Activated CD4-positive, alpha-beta memory T cell treated with anti-CD3 and anti-CD28 coated beads, Interleukin-2, amount 10 ng/mL, durations not matched to agents 7 days and 5 days (primary cell): ENCODE measurements at places on chromosomes 2 and 18. TPM values are rescaled to one million over a fixed set of nuclear protein-coding genes. Genes with fewer than 3 reads are reported as not detected.

- no peaks in the 10 kb centered on the region for H3K4me1 ChIP-seq
- H3K36me3 ChIP-seq = no peaks in the 10 kb centered on the region
- DNase-seq = no peak
Observed at GRCh38 chr2:166487171-166487570, 6.9 kb downstream of the SCN7A start.

DNA sequence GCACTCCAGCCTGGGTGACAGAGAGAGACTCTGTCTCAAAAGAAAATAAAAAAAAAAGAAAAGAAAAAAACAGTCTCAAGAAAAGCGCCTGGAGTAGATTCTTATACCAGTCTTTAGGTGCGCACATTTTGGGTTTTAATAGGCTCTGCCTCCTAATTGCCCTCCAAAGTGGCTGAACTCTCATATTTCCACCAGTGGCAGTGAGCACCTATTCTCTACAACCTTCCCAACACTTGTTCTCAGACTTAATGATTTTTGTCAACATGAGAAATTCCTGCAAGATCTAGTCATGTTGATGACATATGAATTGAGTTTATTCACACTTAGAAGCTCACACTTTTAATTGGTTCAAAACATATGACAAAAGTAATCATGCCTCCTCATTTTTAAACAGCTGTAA lies 39.0 kb downstream of the PLB1 start:
- peaks cover 19% of the 10 kb centered on the region for H3K27me3 ChIP-seq
- no peak for DNase-seq
- no peak overlapping the region for H3K27ac ChIP-seq
- peaks cover 7% of the 10 kb centered on the region for H3K36me3 ChIP-seq
- no peak overlapping the region for H3K4me3 ChIP-seq

Gene ACVR1C
- total RNA-seq = 1.6 TPM

DNA sequence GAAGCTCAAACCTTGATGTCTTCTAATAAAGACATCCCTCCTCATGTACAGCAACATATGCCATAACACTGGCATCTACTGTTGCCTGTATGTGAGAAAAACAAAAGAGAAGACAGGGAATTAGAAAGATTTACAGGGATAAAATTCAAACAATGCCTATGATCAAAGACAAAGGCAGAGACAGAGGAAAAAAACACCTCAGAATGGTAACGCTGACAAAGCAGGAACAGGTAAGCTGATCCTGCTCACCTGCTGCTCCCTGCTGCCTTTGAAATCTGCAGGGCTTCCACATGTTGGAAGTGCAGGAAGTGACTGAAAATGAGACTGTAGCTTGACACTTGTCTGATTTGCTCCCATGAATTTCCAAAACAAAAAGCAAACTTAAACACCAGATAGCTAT lies 90.2 kb upstream of the DNAJC10 start:
- no peak for DNase-seq
- no peak overlapping the region for H3K4me3 ChIP-seq
- no peak overlapping the region for H3K27ac ChIP-seq
- H3K4me1 ChIP-seq = no peaks in the 10 kb centered on the region

GRCh38 chr2:9652898-9653479 lies 22.2 kb upstream of the YWHAQ start:
- H3K36me3 ChIP-seq = peaks cover 14% of the 10 kb centered on the region
- no peak overlapping the region for H3K4me3 ChIP-seq

DNA sequence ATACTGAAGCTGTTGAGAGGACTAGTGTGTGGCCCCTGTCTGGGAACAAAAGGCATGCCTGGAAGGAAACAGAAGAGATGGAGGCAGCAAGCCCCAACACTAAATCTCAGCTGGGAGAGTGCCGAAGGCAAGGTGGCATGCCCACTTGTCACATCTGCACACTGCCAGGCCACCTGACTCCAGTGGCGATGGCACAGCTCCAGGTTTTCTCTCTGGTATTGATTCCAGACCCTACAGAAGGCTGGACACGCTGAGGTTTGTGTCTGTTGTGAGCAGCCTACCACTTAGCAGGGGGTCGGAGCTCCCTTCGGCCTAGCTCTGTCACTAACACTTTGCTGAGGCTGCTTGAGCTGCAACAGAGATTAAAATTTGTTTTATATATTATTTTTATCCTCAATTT lies 307.3 kb downstream of the TDRD15 start:
- no peaks in the 10 kb centered on the region for H3K36me3 ChIP-seq
- no peaks in the 10 kb centered on the region for H3K27me3 ChIP-seq
- no peak overlapping the region for H3K4me3 ChIP-seq
- peaks cover 3% of the 10 kb centered on the region for H3K4me1 ChIP-seq
- no peak overlapping the region for H3K27ac ChIP-seq

DNA sequence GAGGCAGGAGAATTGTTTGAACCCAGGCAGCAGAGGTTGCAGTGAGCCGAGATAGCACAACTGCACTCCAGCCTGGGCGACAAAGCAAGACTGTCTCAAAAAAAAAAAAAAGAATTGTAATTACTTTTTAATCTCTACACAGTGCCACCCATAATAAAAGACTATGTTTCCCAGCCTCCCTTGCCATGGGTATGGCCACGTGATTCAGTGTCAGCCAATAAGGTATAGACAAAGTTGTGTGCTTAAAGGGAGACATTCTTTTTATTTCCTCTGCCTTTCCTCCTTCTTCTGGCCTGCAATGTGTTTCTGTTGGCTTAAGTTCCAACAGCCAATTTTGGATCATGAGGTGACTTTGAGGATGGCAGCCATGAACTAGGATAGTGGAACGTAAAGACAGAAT lies 406.9 kb downstream of the LNPK start:
- H3K4me1 ChIP-seq = no peaks in the 10 kb centered on the region
- H3K4me3 ChIP-seq = no peak overlapping the region
- no peaks in the 10 kb centered on the region for H3K27me3 ChIP-seq
- no peak overlapping the region for H3K27ac ChIP-seq

DNA sequence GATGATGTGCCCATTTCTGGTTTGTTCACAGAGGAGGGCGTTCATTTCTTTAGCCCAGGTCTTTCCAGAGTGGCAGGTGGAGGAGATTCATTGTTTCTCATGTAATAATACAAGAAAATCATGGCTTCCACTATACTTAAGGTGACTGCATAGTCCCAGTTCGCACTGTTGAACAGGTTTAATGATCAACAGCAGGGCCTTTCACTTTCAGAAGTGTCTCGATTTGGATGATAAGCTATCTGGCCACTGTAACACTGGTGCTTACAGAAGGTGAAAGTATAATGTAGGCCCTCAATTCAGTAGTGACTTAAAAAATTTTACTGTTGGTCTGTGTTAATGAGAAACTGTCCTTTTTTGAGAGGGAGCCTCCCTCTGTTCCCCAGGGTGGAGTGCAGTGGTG lies 1.4 kb downstream of the RMC1 start:
- H3K36me3 ChIP-seq = peaks cover 39% of the 10 kb centered on the region
- peak; percentile 26 for DNase-seq
- peak overlapping the region; percentile 79 for H3K27ac ChIP-seq
- H3K4me3 ChIP-seq = peak overlapping the region; percentile 86
- H3K27me3 ChIP-seq = no peaks in the 10 kb centered on the region

Gene MAP2
- total RNA-seq = not detected

GRCh38 chr2:168434146-168434545 lies 21.9 kb upstream of the CERS6 start:
- no peak overlapping the region for H3K4me3 ChIP-seq
- peaks cover 2% of the 10 kb centered on the region for H3K27me3 ChIP-seq
- H3K4me1 ChIP-seq = peaks cover 22% of the 10 kb centered on the region

GRCh38 chr2:233375490-233376314 lies 21.4 kb downstream of the DGKD start:
- no peak overlapping the region for H3K27ac ChIP-seq
- peaks cover 23% of the 10 kb centered on the region for H3K36me3 ChIP-seq
- no peaks in the 10 kb centered on the region for H3K27me3 ChIP-seq
- H3K4me1 ChIP-seq = peaks cover 7% of the 10 kb centered on the region

DNA sequence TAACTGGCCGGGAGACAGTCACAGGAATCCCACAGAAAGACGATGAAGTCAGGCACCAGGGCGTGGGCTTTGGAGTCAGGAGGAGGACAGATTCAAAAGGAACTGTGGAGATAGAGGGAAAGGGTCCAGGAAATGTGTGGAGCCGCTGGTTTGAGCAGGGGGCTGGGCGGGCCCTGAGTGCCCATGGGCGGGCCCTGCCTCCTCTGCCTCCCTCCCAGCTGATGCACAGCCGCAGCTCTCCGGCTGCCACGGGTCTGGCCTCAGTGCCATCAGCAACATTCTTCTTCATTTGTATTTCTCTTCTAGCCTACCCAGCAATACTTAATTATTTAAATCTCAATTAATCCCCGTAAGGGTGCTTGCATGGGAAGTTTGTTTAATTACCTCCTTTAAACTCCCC lies 432.3 kb downstream of the NBAS start:
- no peak overlapping the region for H3K4me3 ChIP-seq
- no peaks in the 10 kb centered on the region for H3K4me1 ChIP-seq
- H3K27ac ChIP-seq = no peak overlapping the region
- DNase-seq = no peak
- H3K36me3 ChIP-seq = no peaks in the 10 kb centered on the region

- no peak for DNase-seq
- H3K36me3 ChIP-seq = peaks cover 13% of the 10 kb centered on the region
- peaks cover 9% of the 10 kb centered on the region for H3K27me3 ChIP-seq
- H3K4me3 ChIP-seq = no peak overlapping the region
- no peaks in the 10 kb centered on the region for H3K4me1 ChIP-seq
Observed at GRCh38 chr2:74935975-74936391, 22.5 kb upstream of the POLE4 start.

GRCh38 chr2:191748059-191748461 lies 70.1 kb downstream of the NABP1 start:
- H3K27ac ChIP-seq = no peak overlapping the region
- H3K27me3 ChIP-seq = peaks cover 3% of the 10 kb centered on the region
- no peak for DNase-seq

GRCh38 chr2:83686863-83687262 lies 772.2 kb downstream of the SUCLG1 start:
- no peak overlapping the region for H3K4me3 ChIP-seq
- H3K27me3 ChIP-seq = no peaks in the 10 kb centered on the region
- DNase-seq = no peak
- no peak overlapping the region for H3K27ac ChIP-seq
